Activated CD4-positive, alpha-beta T cell treated with anti-CD3 and anti-CD28 coated beads, Interleukin-2, amount 50 U/mL, for 24 hours (primary cell): ENCODE measurements at places on chromosomes 13 and 19.

GRCh38 chr19:14033946-14034345 lies 2.4 kb downstream of the IL27RA start:
- no peak for DNase-seq

DNA sequence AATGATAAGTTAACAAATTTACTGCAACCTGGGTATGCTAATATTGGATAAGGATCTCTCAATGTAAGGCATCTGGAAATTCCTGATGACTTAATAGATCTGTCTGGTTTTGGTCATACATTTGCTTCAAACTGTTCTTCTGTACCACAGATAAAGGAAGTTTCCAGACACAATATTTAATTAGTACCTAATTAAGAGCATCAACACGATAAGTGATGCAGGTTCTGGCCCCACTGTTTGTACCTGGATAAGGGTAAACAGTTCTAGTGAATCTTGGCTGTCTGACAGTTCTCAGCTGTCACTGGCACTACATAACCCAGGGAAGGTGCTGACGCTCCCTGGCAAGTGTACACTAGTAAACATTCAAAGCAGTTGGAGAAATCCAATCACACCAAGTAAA lies 165.6 kb downstream of the MZT1 start:
- no peak for DNase-seq

DNA sequence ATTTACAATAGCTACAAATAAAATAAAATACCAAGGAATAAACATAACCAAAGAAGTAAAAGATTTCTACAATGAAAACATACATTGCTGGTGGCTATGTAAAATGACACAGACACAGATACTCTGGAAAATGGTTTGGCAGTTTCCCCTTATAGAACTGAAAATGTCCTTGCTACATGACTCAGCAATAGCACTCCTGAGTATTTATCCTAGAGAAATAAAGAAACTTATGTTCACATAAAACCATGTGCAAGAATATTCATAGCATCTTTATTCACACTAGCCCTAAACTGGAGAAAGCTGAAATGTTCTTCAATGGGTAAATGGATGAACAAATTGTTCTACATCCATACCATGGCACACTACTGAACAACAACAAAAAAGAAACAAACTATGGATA lies 100.2 kb upstream of the RFC3 start:
- no peak for DNase-seq

GRCh38 chr19:16862826-16863415 lies 25.9 kb upstream of the F2RL3 start:
- DNase-seq: no peak

DNA sequence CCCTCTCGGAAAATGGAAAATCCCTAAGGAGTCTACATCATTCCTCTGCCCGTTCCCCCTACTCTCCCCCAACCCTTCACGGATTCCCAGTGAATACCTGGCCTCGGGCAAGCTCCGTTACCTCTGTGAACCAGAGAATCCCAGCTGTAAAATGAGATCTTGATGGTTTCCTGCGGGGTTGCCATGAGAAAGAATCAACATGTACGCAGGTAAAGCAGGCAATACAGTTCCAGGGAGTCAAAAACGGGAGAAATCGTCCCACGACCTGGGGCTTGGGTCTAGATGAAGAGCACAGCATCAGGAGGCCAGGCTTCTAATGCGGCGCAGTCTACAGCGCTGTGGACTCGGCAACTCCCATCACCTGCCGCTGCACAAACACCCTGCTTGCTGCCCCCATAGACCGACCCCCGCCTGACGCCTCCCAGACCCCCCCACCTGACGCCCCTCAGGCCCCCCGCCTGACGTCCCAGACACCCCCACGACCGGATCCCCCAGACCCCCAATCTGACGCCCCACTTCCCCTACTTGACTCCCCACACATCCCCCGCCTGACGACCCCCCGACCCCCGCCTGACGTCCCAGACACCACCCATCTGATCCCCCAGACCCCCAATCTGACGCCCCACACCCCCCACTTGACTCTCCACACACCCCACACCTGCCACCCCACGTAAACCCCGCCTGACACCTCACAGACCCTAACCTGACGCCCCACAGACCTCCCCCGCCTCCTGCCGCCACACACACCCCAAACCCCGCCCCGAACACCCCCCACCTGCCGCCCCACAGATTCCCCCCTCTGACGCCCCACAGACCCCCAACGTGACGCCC lies 680 bp downstream of the LIG4 start:
- no peak for DNase-seq

DNA sequence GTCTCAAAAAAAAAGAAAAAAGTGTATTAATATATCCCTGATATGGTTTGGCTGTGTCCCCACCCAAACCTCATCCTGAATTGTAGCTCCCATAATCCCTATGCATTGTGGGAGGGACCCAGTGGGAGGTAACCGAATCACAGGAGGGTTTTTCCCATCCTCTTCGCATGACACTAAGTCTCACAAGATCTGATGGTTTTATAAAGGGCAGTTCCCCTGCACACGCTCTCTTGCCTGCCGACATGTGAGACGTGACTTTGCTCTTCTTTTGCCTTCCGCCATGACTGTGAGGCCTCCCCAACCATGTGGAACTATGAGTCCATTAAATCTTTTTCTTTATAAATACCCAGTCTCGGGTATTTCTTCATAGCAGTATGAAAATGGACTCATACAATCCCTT lies 17.7 kb downstream of the STK24 start:
- no peak for DNase-seq

DNA sequence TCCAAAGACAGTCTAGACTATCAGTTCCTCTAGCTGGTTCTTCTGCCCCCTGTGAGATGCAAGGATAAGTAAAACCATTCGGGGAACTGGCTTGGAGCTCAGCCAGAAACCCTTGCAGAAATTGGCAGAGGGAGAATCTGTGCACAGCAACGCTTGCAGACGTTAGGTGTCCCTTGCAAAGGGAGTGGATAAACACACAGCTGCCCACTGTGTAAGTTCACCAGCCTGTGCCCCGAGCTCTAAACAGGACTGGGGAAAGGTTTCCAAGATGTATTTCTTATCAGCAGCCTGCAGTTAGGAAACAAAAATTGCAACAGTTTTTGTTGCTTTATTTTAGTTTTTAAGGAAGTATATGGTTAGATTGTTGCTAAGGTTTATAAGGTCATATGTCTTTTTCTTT lies 19.0 kb upstream of the ADGRE1 start:
- no peak for DNase-seq

DNA sequence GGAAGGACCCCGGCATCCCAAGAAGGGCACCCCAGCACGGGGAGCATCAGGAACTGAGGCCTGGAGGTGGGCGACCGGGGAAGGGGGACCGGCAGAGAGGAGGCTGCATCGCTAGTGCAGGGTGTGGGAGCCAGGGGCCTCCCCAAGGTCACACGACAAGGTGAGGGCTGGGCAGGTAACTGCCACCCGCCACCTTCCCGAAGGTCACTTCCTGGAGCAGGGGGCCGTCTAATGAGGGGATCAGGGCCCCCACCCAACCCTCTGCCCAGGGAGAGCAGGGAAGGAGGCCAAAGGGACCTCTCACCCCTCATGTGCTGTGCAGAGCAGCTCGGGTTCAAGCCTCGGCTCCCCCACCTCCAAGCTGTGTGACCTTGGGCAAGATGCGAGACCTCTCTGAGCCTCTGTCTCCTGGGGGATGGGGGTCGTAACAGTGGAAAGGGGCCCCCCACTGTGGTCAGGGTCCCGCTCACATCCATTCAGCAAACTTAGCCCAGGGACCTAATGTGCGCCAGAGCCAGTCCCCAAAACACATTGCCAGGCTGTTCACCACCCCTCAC lies 6.0 kb downstream of the ZBTB7A start:
- DNase-seq: no peak

- DNase-seq: no peak
Observed at GRCh38 chr13:79386125-79386826, 19.8 kb downstream of the RBM26 start.

GRCh38 chr19:47274891-47275761 lies 441 bp downstream of the INAFM1 start:
- no peak for DNase-seq

GRCh38 chr13:40230833-40231266 lies 435.6 kb downstream of the FOXO1 start:
- no peak for DNase-seq

- no peak for DNase-seq
Observed at GRCh38 chr13:28181413-28181812, 43.1 kb downstream of the PAN3 start.

DNA sequence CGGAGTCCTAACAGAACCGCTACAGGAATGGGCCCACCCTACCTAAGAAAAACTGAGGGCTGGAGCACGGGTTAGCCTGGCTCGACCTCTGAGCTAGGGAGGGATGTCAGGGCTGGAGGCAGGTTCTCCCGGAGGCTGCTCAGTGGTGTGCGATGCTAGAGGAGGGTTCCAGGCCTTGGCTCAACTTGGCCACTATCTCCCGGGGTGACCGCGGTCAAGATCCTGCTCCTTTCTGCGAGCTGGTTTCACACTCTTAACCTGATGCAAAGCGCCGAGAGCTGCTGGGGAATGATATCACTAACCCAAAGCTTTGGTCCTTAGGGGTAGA lies 301 bp downstream of the POP4 start:
- DNase-seq: no peak

- no peak for DNase-seq
Observed at GRCh38 chr13:83935566-83935965, 53.3 kb upstream of the SLITRK1 start.

DNA sequence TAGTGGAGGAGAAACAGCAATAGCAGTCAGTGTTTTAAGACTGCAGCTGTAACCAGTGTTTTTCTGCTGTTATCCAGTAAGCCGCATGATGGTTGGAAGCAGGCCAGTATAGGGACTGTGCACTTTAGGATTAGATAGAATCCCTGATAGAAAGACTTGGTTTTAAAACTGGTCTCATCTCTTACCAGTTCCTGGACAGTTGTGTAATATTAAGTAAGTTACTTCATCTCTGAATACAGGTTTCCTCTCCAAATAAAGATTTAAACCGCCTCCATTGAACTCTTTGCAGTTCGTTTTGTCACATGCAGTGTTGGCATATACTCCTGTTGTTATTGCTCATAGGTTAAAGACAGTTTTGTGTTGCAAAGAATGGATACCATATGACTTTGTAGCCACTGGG lies 25.6 kb downstream of the URI1 start:
- DNase-seq: no peak

DNA sequence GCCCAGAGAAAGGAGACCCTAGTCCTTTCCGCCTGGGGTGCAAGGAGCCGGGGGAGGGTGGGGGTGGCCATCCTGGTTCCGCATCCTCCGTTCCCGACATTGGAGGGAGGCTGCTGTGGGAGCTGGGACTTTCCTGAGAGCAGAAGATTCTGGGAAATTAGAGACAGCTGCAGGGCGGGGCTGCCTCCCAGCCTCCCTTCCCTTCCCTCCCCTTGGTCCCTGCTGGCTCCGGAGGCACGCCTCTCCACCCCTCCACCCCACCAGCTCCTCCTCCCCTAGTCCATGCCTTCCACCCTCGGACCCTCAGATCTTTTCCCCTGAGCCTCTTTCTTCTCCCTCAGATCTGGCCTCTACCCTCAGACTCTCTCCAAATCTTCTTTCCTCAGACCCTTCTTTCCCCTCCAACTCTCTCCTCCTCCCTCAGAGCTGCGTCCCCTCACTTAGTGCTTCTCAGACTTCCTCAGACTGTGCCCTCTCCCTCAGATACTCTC lies 3.1 kb upstream of the BCL3 start:
- DNase-seq: no peak

DNA sequence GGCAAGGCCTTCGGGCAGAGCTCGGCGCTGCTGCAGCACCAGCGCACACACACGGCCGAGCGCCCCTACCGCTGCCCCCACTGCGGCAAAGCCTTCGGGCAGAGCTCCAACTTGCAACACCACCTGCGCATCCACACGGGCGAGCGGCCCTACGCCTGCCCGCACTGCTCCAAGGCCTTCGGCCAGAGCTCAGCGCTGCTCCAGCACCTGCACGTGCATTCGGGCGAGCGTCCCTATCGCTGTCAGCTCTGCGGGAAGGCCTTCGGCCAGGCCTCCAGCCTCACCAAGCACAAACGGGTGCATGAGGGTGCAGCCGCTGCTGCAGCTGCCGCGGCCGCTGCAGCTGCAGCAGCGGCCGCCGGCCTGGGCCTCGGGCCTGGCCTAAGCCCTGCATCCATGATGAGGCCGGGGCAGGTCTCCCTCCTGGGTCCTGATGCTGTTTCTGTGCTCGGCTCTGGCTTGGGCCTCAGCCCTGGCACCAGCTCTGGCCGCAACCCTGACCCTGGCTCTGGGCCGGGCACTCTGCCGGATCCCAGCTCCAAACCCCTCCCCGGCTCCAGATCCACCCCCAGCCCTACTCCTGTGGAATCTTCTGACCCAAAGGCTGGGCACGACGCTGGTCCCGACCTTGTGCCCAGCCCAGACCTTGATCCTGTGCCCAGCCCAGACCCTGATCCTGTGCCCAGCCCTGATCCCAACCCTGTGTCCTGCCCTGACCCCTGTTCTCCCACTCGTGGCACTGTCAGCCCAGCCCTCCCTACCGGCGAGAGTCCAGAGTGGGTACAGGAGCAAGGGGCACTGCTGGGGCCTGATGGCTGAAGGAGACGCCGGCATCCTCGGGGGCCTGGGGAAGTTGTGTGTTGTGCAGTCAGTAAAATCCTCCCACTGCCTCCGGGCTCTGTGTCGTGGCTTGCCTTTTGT lies 2.0 kb upstream of the MCOLN1 start:
- no peak for DNase-seq

DNA sequence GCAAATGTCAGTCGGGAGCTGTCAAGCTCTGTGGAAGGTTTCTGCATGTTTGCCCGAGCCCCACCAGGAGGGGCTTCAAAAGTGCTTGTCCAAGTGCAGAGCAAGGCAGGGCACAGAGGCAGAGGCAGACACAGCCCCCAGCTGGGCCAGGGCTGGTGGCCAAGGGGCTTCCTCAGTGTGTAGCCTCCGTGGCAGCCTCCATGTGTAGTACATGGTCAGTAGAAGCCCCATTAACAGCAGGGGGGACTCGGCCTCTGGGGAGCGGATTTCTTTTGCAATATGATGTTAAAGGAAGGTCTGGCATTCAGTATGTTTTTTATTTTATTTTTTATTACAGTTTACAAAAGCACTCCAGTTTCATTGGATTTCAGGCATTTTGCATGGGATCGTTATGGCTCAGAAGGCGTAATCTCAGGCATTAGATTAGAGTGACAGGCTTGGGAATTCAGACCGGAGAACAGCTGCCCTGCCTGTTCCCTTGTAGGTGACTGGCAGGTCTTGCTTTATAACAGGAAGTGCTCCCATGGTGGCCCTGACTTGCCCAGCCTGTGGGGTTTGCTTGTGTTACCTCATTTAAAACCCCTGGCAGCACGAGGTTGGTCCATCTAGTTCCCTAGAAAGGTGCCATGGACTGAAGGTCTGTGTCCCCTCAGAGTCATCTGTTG lies 129.2 kb downstream of the KDM4B start:
- no peak for DNase-seq

GRCh38 chr19:48433337-48433736 lies 12.4 kb upstream of the GRWD1 start:
- DNase-seq: no peak
